Neural crest cell (in vitro differentiated cells): ENCODE measurements at places on chromosomes 5 and 9.
A peak's percentile ranks its signal among the peaks of the same experiment; 100 is the strongest.

DNA sequence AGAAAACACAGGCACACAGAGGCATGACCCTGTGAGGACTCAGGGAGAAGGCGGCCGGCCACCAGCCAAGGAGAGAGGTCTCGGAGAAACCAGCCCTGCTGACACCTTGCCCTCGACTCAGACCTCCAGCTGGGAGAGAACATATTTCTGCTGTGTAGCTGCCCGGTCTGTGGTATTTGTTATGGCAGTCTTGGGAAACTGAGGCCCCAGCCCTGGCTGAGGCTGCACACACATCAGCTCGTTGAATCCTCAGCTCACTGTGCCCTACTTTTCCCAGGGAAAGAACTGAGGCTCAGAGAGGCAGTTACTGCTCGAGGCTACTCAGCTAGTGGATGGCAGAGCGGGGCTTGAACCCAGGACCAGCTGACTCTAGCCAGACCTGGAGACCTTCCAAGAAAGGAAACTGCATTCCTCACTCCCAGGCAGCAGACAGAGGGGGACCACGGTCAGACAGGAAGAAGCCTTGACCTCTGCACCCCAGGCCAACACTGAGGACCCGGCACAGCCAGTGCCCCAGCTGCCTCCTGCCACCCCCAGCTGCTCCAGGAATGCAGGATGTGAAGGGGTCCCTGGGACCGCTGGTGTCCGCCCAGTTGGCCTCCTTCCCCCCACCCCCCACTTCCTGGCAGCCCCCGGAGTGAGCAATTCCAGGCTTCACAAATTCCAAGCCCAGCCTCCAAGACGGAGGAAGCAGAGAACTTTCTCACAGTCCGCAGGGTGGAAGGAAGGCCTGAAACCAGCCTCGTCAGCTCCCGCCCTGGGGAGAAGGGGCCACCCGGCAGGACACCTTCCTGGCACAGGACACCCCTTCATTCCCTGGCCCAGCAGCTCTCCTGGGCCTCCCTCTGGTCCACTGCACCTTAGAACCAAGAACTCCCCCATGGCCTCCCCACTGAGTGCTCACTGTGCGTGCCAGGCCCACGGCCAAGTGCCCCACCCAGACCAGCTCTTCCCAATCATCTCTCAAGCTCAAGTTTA lies 69.9 kb downstream of the LRSAM1 start:
- DNase-seq: no peak

DNA sequence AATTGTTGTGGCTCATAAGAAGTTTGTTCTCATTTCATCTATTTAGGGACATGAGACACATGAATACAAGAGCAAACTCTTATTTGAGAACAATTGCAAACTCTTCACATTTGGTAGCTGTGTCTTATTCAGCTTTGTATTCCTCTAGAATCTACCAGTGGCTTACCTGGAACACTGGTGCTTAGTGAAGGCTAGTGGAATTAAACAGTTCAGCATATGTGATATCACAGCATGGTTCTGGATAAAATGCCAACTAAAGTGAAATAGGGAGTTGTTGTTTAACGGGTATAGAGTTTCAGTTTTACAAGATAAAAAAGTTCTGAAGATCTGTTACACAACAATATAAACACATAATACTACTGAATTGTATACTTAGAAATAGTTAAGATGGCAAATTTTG lies 48.9 kb downstream of the NRG2 start:
- DNase-seq: no peak

- no peak for DNase-seq
Observed at GRCh38 chr9:73090214-73090613, 61.5 kb upstream of the ANXA1 start.

- DNase-seq: no peak
Observed at GRCh38 chr5:84478603-84479002, 93.9 kb upstream of the EDIL3 start.

DNA sequence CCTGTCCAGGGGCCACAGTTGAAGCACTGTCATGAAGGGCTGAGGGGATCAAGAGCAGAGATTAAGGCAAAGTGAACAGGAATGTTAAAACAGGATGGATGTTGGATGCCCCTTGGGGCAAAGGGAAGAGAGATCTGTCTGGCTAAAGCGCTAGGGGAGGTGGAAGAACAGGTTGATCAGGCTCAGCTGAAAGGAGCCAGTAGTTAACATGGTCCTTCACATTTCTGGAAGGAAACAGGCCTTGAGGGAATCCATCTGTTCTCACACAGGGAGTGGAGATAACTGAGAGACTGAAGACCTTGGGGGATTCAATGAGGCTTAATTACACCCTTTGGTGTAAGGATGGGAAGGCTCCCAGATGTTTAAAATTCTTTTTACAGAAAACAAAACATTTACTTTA lies 5.8 kb downstream of the HAPLN1 start:
- no peak for DNase-seq

- no peak for DNase-seq
Observed at GRCh38 chr5:87151547-87151946, 116.1 kb upstream of the RASA1 start.

DNA sequence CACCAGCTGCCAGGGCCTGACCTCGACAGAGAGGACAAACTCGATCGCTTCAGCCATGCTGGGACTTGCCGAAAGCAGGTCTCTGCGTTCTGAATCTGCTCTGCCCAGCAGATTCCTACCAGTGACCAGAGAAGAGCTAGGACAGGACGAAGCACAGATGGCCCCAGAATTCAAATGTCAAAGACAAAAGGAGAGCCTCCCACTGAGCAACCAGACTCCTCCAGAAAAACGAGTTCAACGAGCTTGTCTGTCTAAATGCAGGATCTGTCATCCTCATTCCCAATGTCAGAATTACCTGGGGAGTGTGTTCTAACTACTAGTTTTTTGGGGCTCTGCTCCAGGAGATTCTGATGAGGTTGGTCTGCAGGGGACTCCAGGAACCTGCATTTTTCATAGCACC lies 13.4 kb downstream of the AK8 start:
- no peak for DNase-seq

DNA sequence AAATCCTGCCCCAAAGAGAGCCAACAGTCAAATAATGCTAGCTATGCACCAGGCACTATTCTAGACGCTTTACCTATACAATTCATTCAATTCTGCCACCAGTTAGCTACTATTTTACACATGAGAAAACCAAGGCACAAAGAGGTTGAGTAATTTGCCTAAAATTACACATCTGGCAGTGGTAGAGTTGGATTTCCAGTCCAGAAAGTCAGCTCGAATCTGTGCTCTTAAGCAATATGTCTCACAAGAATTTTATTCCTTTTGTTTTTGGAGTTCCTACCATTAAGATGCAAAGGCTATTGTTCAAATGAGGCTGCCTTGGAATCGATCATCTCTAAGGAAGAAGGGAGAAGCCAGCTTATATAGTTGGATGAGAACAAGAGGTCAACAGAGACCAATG lies 256.9 kb upstream of the RASA1 start:
- DNase-seq: no peak

DNA sequence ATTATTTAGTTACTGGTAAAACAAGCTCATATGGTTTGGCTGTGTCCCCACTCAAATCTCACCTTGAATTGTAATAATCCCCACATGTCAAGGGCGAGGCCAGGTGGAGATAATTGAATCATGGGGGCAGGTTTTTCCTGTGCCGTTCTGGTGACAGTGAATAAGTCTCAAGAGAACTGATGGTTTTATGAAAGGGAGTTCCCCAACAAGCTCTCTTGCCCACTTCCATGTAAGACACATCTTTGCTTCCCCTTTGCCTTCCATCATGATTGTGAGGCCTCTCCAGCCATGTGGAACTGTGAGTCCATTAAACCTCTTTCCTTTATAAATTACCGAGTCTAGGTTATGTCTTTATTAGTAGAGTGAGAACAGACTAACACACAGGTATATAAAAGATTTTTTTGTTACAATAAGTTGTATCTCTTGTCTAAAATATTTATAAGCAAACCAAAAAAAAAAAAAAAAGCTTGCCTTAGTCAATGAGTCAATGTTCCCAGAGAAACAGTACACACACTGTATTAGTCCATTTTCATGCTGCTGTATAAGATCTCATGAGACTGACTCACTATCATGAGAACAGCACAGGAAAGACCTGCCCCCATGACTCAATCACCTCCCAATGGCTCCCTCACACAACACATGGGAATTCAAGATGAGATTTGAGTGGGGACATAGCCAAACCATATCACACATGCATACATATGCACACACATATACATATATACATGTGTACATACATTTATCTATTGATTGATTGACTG lies 138.3 kb downstream of the BASP1 start:
- no peak for DNase-seq

- no peak for DNase-seq
Observed at GRCh38 chr9:36924071-36924470, 110.0 kb downstream of the PAX5 start.

DNA sequence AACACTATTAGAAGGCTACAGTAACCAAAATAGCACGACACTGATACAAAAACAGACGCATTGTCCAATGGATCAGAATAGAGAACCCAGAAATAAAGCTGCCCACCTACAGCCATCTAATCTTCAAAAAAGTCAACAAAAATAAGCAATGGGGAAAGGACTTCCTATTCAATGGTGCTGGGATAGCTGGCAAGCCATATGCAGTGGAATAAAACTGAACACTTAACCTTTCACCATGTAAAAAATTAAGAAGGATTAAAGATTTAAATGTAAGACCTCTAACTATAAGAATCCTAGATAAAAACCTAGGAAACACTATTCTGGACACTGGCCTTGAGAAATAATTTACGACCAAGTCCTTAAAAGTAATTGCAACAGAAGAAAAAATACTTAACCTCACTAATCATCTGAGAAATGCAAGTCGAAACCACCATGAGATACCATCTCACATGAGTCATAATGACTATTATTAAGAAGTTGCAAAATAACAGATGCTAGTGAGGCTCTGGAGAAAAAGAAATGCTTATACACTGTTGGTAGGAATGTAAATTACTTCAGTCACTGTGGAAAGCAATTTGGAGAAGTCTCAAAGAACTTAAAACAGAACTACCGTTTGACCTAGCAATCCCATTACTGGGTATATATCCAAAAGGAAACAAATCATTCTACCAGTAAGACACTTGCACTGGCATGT lies 203.3 kb upstream of the CDH9 start:
- no peak for DNase-seq

- no peak for DNase-seq
Observed at GRCh38 chr5:105963696-105964255, 1707.0 kb downstream of the EFNA5 start.

DNA sequence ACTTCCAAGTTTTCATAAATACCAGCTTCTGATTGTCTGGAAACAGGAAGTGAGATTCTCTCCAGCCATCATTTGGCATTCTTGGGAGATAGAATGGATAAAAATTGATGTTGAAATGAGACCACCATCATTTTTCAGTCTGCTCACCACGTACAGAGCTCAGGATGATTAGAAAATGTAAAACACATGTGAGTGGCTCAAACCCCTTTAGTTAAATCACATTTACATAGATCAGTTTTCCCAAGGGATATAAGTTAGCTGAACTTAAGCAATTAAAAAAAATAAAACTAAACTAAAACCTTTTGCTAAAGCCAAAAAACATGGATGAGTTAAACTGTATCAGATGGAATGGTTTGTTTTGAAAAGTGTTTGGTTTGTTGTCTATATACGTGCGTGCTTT lies 37.1 kb upstream of the GDNF start:
- no peak for DNase-seq

DNA sequence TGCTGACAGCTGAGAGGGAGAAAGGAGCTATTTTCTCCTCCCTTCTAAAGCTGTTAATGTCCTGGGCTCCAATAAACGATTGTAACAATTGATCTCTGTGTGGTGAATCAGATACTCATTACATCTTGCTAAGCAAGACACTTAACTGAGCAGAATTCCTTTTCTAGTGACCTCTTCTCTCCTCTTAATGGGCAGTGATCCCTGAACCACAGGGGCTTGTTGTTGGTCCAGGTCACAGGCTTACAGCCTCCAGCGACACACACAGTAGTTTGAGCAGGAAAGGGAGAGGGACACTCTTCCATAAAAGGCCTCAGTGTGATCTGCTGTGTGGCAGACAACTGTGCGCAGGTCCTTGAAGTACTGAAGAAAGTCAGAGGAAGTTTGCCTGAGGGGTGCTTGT lies 58.5 kb upstream of the MYO10 start:
- peak; percentile 18 for DNase-seq

GRCh38 chr5:150213530-150213929 lies 23.7 kb downstream of the SLC6A7 start:
- DNase-seq: no peak

- no peak for DNase-seq
Observed at GRCh38 chr5:89755024-89755423, 654.5 kb downstream of the CETN3 start.

- DNase-seq: no peak
Observed at GRCh38 chr9:98811051-98811650, 3.7 kb downstream of the GALNT12 start.

DNA sequence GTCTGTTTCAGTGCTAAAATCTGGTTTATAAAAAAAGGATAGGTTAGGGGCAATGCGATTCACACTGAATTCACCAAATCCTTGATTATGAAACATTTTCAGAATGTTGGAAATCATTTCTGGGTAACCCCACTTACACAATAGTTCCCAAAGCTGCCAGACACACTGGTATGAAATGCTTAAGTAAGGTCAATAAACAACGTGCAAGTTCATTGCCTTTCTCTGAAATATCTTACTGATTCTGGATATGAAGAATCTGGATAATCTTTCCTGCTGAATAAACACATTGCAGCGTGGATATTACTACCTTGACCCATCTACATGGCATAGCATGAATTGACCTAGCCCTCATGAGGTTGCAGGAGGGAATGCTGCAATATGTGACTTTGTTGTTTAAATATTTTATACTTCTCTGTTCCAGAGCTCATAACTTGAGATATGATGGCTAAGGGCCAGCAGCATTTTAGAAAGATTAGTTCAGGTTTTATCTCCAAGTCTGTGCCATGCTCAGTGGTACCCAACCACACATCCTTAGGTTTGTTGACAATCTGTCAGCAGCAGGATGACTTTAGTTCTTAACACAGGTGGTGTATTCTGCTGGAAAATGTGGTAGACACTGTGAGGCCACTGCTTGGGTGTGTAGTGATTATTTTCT lies 121.0 kb downstream of the NREP start:
- DNase-seq: no peak

DNA sequence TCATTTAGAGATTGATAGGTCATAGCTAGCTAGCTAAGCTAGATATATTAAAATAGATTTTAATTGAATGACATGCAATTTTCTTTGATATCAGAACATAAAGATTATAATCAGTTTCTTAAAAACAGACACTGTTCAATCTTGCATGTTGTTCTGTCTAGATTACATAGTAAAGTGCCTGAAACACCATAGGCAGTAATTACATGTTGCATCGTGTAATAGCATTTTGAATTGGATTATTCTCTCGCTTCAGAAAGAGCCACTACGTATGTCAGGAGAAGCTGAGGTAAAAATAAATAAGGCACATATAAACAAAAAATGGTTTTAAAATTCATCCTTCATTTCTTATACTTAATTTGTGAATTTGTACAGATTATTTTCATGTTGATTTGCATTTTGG lies 148.0 kb upstream of the CDH12 start:
- DNase-seq: no peak

GRCh38 chr5:160436017-160436416 lies 14.4 kb downstream of the PTTG1 start:
- no peak for DNase-seq

- DNase-seq: no peak
Observed at GRCh38 chr5:108736855-108737254, 10.8 kb upstream of the FER start.

GRCh38 chr5:132714456-132715307 lies 22.7 kb downstream of the KIF3A start:
- DNase-seq: no peak

GRCh38 chr9:35814106-35814840 lies 569 bp downstream of the HINT2 start:
- peak; percentile 62 for DNase-seq

- DNase-seq: no peak
Observed at GRCh38 chr9:137834846-137835546, 42.6 kb upstream of the CACNA1B start.
